ENCODE measurements at places on chromosomes 13 and 19.

GRCh38 chr13:42047561-42048341, 697 bp upstream of the DGKH start:
- DNase-seq = no peak

GRCh38 chr19:3062165-3063105, at the start of gene TLE5:
TSS of gene TLE5 (minus strand) at chr19:3062495. CDS start at chr19:3062200, 295 bp downstream.
- DNase-seq = no peak

GRCh38 chr13:76213423-76213904, 577.3 kb downstream of the LMO7 start:
- DNase-seq = no peak

- no peak for DNase-seq
These were observed 136.6 kb upstream of the FRY start for GRCh38 chr13:31894931-31895330.

GRCh38 chr13:97091196-97091595, 96.9 kb upstream of the OXGR1 start:
- DNase-seq = no peak

DNA sequence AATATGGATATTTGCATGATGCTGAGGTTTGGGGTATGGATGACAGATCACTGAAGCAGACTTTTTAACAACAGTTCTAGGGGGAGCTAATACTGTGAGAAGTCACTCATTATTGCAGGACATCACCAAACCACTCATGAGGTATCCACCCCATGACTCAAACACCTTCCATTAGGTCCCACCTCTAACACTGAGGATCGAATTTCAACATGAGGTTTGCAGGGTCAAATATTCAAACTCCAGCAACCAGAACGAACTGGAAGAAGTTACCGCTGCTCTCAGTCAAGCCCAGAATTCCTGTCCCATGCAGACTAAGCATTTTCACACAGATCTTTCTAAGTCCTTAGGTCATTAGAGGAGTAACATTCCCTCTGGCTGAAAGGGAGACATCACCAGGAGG, 758.9 kb downstream of the UQCRFS1 start:
- no peak for DNase-seq

DNA sequence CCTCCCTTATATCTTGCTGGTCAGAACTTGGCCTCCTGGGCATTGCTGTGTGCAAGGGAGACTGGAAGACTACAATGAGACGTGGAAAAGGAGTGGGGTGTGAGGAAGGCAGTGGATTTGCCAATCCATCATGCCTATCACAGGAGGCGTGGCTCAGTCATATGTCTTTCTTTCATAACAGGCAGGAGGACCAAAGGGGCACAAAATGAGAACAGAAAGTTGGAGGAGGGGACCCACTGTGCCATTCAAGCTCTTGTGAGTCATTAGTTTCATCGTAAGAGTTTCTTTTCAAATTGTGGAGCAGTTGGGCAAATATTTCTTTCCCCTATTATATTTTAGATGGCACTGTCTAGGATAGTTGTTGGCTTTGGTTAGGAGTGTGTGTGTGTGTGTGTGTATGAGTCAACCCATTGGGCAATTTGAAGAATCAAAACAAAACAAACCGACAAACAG, 471.5 kb downstream of the TSHZ3 start:
- DNase-seq = no peak

GRCh38 chr19:1590641-1591397, 1.8 kb downstream of the MBD3 start:
- no peak for DNase-seq

- DNase-seq = no peak
These were observed 26.1 kb downstream of the DEDD2 start for GRCh38 chr19:42191330-42191729.

- no peak for DNase-seq
These were observed 134.1 kb downstream of the KATNAL1 start for GRCh38 chr13:30173303-30173610.

DNA sequence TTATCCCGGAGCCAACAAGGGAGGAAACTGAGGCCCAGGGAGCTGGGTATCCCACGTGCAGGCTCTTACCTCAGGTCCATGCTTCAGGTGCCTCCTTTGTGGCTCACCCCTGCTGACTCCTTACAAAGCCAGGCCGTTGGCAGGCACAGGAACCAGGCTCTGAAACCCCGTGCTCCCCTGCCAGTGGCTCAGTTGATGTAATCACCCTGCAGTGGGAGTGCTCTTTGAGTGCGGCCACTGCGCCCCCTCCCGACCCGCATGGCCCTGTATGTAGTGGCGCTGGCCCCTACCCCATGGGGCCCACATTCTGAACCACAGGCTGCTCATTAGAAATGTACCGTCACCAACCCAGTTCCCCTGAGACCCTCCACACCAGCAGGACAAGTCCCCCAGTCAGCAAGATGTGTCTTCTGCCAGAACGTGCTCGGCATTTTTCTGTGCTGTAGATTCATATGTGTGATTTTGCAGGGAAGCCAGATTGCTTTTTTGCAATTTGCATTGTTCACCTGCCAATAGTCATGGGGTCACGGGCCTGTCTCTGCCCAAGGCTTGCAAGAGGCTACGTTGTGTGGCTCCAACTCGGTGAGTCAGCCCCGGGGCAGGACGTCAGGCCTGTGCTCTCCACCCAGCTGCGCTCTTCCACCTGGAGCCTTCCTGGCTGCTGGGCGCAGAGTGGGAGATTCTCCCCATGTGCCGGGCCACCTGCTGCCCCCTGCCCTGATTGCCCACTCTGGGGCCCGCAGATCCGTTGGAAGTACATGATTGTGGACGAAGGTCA, 60.3 kb downstream of the SMARCA4 start:
- DNase-seq = no peak
